ENCODE measurements at places on chromosomes 2 and 18.
A peak's percentile ranks its signal among the peaks of the same experiment; 100 is the strongest.

DNA sequence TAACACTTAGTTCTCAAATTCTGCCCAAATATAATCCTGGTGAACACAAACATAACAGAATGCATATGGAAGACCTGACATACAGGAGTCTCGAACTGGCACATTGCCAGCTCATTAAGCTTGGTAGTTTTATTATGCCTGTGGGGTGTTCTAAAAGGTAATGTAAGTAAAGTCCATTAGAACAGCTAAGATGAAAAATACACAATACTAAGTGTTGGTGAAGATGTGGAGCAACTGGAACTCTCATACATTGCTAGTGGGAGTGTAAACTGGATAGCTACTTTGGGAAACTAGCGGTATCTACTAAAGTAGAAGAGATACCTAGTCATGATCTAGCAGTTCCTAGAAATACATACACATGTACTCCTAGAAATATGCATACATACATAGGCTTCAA lies 24.3 kb upstream of the RAB10 start:
- DNase-seq, result no peak

DNA sequence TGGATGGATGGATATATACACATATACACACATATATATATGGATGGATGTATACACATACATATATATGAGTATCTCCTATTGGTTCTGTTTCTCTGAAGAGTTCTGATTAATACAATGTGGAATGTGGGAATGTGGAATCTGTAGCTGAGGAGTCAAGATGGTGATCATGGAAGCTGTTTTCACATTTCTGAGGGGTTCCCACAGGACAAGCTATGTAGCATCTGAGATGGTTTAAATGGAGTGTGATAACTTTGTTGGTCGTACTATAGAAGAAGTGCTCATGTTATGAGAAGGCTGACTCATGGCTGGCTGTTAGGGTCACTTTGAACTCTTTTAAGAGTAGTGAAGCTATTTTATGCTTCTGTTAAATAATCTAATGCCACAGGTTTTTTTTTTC lies 279.7 kb downstream of the MEIS1 start:
- no peak for DNase-seq

DNA sequence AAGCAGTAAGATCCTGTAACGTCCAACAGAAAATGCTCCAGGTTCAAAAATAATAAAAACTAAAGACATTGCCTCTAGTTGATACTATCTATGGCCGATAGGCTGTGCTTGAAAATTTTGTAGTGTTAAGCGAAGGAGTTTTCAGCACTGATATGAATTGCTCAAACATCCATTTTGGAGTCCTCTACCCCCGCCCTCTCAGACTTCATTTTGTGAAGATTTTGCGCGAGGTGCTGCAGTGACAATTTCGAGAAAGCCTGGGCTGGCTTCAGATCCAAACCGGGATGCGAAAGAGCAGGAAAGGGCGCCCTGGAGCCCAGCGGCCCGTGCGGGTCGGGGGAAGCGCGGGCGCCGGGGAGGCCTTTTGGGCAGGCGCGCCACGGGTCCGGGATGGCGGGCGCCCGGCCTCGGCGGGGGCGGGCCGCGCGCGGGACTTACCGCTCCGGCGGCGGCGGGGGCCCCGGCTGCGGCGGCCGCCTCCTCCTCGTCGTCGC lies 1.8 kb downstream of the SP3 start:
- DNase-seq, result peak; percentile 72

DNA sequence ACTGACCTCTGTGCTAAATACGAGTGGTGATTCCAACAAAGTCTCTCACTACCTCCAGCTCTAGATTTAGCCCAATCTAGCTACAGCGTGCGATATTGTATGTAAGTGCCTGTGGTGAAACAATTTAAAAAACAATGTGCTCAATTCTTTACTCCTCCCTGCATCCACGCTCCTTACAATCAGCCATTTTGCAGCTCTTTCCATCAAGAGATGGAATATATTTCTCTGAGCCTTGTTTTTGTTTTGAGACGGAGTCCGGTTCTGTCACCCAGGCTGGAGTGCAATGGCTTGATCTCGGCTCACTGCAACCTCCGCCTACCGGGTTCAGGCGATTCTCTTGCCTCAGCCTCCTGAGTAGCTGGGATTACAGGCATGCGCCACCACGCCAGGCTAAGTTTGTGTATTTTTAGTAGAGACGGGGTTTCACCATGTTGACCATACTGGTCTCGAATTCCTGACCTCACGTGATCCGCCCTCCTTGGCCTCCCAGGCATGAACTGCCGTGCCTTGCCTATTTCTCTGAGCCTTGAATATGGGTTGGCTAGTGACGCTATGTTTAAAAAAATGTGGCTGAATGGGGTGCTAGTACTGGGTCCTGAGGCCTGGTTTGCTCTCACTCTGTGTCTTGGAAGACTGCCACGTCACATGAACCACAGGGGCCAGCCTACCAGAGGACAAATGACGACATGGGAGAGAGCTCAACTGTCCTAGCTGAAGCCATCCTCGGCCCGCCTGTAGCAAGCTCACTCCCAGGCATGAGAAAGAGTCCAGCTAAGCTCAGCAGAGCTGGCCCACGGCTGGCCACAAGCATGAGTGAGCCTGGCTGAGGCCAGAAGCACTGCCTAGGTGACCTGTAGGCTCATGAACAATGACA lies 14.8 kb downstream of the WDFY1 start:
- no peak for DNase-seq

GRCh38 chr18:36411745-36412168 lies 114.2 kb downstream of the FHOD3 start:
- no peak for DNase-seq

- no peak for DNase-seq
Observed at GRCh38 chr2:123438251-123438650, 586.8 kb upstream of the CNTNAP5 start.

- DNase-seq, result no peak
Observed at GRCh38 chr2:179311101-179311500, 46.5 kb upstream of the SESTD1 start.

DNA sequence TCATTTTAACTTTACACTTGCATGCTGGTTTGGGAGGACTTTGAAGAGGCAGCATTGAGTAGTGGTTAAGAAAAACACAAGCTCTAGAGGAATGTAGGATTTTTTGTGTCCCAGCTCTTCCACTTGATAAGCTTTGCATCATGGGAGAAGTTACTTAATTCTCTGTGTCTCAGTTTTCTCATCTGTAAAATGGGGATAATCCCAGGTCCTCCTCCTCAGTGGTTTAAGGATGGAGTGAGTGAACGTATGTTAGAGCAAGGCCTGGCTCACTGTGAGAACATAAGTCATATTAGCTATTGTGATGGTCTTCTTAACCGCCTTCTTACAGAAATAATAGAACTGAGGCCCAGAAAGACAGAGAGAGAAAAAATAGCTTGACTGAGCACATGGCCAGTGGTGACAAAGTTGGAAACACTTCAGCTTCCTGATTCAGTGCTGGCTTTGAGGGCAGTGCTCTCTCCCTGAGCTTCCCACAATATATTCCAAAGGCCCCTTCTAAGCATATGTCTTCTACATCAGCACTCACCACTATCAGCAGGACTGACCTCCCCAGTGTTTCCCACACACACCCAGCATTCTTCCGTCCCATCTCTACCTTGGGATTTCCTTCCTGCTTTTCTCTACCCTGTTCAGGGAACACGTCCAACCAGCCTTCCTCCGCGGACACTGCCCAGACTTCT lies 214.9 kb upstream of the TNP1 start:
- no peak for DNase-seq

DNA sequence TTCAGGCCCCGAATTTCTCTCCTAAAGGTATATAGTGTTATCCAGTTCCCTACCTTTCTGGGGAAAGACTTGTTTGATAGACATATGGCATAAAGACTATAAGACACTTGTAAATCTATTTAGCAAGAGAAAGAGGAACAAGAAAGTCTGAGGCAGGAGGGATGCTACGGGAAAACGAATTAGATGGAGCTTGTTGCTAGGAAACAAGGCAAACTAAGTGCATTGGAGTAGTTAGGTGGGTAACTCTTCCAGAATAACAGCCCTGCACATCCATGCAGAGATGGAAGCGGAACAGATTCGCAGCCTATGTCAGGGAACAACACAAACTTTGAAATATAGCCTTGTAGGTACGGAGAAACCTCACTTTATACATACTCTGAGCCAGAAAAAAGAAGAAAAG lies 810.3 kb upstream of the CRIM1 start:
- DNase-seq, result no peak

DNA sequence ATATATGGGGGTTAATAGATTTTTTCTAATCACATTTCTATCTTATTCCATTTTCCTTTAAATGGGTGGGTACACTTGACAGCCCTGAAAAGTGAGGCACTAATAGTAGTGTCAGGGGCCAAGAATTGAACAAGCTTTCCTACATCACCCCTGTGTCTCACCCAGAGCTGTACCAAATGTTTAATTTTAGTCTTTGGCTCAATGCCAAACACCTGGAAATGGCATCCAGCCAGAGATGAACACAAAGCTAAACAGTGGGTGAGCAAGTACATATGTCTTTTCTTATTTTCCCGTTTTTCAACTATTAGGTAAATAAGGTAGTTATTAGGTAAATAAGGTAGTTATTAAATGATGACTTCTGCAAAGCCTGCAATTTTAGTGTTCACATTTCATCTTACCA lies 276.3 kb upstream of the ERBB4 start:
- peak; percentile 3 for DNase-seq

DNA sequence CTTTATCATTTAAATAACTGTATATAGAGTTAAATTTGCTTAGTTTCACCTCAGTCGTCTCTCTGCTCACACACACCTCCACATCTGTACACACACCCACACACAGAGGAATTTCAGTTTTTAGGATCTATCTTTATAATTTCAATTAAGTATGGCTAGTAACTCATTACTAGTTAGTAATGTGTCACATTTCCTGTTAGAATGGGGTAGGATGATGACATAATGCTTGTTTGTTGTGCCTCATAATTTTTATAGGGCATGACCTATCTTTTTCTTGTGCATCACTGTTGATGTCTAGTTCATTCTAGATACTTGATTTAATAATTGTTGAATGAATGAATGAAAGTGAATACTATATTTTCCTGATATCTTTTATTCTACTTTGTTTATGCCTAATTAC lies 108.6 kb downstream of the AGPS start:
- no peak for DNase-seq

GRCh38 chr2:33521791-33522281 lies 45.4 kb downstream of the RASGRP3 start:
- DNase-seq, result no peak

- no peak for DNase-seq
Observed at GRCh38 chr2:8016688-8017087, 665.2 kb upstream of the ID2 start.

DNA sequence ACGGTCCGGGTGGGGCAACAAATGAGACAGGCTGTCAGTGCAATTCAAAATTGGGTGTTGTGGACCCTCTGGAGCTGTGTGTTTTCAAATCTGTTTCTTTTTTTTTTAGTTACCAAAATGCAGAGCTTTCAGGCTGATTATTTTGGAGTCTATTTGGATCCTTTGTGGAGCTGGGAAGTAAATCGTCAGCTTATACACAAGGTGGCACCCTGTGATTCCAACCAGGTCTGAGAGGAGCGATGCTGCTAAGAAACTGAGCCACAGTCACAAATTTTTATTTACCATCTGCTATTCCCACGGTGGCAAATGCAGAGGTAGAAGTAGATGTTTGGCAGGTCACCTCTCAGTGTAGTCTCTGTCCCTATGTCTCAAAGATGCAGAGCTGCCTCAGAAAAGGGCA lies 3.8 kb upstream of the EPC2 start:
- no peak for DNase-seq

GRCh38 chr2:108988796-108989713 lies at the start of gene EDAR:
EDAR (minus strand) TSS chr2:108989220; CDS start chr2:108931014, 58,206 bp downstream.
- DNase-seq, result peak; percentile 52

DNA sequence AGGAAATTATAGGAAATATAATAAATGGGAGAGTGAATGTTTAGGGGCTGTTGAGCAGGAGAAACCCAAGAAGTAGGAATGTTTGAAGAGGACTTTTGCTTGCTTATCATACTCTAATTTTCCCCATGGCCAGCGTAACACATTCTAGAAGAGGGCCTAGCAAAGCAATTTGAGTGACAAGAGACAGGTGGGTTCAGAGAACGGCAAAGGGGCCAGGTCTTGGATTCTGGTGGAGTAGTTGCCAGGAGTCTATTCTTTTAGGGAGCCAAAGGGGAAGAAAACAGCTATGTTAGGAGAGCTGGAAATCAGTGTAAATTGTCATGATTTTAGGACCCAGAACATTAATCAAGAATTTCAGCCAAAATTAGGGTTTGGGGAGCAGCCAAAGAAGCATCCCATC lies 96.5 kb downstream of the COL5A2 start:
- DNase-seq, result no peak

All from naive thymus-derived CD8-positive, alpha-beta T cell (primary cell).